NCI-H446 (cell line): ENCODE measurements at places on chromosomes 13 and 19.

- DNase-seq, result no peak
Measured at GRCh38 chr13:106700439-106700838, 132.5 kb upstream of the ARGLU1 start.

DNA sequence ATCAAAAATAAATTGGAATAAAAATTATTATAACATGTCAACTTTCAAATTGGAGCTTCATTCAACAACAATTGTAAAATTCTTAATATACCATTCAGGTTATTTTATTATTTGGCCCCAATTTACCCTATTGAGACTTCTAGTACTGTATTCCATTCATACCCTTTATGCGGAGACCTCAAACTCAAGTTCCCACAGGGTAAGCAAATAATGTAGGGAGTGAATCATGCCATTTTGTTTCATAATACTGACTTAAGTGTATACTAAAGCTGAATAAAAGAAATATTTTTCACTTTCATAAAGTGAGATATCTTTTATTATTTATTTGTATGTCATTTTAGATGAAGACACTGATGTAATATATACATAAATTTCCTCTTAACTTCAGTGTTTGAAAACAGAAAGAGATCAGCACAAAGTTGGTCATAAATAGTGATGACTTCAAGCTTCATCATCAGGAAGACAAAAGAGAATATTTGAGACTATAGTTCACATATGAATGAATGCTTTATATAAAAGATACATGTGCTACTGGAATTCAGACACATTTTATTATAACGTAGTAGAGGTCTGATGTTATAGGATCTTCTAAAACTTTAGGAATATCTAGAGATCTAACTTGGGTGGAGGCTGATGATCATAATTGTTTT lies 894.4 kb upstream of the PCDH9 start:
- no peak for DNase-seq

GRCh38 chr13:79281339-79281747 lies 124.7 kb downstream of the RBM26 start:
- DNase-seq, result no peak

DNA sequence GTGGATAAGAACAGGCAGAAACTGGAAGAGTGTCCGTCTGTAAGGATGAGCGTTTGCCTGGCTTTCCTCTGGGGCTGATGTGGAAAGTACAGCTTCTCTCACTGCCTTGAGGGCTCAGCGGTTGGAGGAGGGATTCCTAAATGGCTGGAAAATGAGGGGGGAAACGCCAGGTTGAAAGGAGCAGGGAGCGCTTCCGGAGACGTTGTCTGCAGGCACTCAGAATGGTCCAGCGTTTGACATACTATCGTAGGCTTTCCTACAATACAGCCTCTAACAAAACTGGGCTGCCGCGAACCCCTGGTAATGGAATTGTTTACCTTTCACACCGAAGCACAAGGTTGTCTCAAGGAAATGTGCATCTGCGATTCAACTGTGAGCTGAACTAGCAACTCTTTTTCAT lies 39.9 kb downstream of the MRPL57 start:
- no peak for DNase-seq

- DNase-seq, result no peak
Measured at GRCh38 chr19:53555352-53555751, 17.4 kb downstream of the ZNF331 start.

DNA sequence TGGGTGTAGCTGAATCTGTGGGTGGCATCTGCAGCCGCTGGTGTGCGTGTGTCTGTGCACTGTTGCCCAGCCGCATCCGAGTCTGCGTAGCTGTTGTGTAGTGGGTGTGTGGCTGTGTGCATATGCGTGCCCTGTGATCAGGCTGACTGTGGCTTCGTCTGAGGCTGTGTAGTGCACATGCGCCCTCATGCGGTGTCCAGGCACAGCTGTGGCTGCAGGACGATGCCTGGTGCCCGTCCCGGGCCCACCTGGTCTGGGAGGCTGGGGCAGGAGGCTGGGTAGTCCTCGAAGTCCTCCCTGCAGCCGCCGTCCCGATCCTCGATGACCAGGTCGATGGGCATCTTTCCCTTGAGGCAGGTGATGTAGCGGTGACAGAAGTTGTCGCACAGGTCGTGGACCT lies 4.9 kb downstream of the MEIS3 start:
- DNase-seq, result no peak

- no peak for DNase-seq
Measured at GRCh38 chr19:51323481-51324166, 12.2 kb downstream of the IGLON5 start.

DNA sequence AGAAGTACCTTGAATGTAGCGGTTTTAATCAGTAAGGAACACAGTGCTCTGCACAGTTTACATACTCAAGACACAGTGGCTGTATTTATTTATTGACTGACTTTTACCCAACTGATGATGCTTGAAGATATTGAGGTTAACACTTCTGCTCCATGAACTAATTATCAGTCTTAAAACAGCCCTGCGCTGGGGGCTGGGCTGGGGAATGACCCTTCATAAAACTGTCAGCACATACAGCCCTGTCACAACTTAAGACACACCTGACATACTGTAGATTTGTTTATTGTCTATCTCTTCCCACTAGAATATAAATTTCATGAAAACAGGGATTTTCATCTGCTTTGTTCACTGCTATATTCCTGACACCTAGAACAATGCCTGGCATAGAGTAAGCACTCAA lies 10.8 kb downstream of the NEK5 start:
- DNase-seq, result no peak

GRCh38 chr19:1613146-1613545 lies 7.9 kb upstream of the UQCR11 start:
- DNase-seq, result no peak

DNA sequence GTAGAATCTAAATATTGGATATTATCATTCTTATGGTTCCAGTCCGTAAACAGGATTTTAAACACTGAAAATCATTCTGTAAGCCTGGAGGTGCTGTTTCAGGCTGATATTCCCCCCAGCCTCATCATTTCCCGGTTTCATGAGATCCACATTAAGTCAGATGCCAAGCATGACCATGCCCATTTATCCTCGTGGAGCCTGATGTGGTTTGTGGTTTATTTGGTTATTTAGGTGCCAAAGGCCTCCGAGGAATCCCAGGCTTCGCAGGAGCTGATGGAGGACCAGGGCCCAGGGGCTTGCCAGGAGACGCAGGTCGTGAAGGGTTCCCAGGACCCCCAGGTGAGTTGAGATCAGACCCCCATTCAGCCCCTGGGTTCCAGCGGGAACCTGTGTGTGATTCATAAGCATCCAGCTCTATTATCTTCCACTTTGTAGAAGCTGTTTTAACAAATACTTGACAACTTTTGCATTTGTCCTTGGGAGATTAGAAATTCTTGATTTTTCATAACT lies 92.5 kb downstream of the RAB20 start:
- DNase-seq, result no peak
